ENCODE measurements at places on chromosomes 3 and 15. TPM values are rescaled to one million over a fixed set of nuclear protein-coding genes. Genes with fewer than 3 reads are reported as not detected.

Gene CPNE9
- not detected for total RNA-seq

Gene RBP2
- total RNA-seq, result not detected

Gene IMPG2
- 0.05 TPM for total RNA-seq

Gene GABRR3
- total RNA-seq, result not detected

Gene CD96
- 52.7 TPM for total RNA-seq

Gene GTF2A2
- total RNA-seq, result 155 TPM

Gene SLC9A9
- 0.49 TPM for total RNA-seq

Gene FOXB1
- total RNA-seq, result not detected

Gene GOLGA6D
- total RNA-seq, result not detected

Gene SLC22A13
- total RNA-seq, result not detected

Gene THAP10
- not detected for total RNA-seq

DNA sequence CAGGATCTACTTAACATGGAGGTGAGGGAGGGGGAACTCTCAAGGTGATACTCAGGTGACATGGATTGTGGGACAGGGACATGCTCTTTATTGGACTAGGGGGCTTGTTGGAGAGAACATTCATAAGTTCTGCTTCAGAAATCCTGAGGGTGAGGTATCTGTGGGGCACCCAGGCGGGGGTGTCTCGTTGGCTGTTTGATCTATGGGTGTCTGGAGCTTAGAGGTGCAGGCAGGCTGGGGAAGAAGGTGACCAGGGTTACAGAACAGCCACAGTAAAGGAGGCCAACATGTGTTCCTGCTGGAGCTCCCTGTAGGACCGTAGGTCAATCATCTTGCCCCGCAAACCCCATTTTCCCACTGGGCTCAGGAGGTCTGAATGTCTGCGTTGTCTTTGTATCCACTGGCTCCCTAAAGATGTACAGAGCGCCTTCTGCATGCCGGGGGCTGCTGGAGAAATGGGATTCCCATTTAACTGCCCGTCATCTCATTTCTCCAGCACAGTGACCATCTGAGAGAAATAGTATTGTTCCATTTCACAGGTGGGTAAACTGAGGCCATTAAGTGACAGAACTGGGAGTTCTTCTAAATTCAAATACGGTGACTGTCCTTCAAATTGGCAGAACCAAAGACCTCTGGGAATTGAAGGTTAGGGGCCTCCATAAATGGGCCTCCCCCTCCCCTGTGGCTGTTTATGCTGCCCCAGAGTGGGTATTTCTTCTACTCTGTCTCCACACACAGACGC is 40.3 kb upstream of the TSEN2 start:
- no peak overlapping the region for H3K27ac ChIP-seq
- no peaks in the 10 kb centered on the region for H3K4me1 ChIP-seq
- H3K4me3 ChIP-seq, result no peak overlapping the region

GRCh38 chr3:69772152-69772867 is 33.0 kb downstream of the MITF start:
- H3K36me3 ChIP-seq, result no peaks in the 10 kb centered on the region
- no peak for DNase-seq
- no peaks in the 10 kb centered on the region for H3K4me1 ChIP-seq
- no peak overlapping the region for H3K4me3 ChIP-seq
- no peak overlapping the region for H3K27ac ChIP-seq
- H3K27me3 ChIP-seq, result no peaks in the 10 kb centered on the region

DNA sequence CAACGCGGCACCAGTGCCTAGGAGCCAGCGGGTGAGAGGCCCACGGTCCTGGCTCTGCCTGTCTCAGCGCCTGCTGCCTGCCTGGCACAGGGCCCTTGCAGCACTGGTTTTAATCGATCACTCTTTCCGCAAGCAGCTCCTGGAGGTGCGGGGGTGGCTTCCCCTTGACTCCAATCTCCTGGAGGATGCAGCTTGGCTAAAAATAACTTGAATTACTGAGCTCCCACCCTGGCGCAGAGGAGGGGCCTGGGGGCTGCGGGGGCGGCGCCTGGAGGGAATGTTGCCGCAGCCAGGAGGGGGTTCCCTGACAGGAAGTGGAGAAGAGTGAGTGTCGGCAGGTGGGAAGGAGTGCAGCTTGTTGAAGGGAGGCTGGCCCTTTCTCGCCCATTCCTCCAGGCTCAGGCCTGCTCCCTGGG is 9.9 kb upstream of the RPL29 start:
- peaks cover 9% of the 10 kb centered on the region for H3K4me1 ChIP-seq
- H3K27ac ChIP-seq, result no peak overlapping the region
- DNase-seq, result no peak
- H3K36me3 ChIP-seq, result no peaks in the 10 kb centered on the region
- H3K27me3 ChIP-seq, result no peaks in the 10 kb centered on the region

DNA sequence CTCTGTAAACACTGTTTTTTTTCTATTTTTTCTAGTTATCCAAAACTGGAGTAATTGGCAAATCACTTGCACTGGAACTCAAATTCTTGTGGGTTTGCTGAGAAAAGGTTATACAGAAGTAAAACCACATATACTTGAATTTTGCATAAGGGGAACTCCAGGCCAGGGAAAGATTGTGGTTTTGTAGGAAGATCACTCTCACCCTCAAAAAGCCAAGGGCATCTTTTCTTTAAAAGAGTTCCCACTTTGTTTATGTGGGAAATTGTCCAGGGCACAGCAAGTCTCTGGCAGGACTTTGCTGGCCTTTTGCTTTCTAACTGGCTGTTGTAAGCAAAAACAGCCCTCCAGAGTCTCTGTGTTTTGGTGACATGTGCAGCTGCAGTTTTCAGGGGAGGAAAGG is 340.3 kb upstream of the RBMS3 start:
- DNase-seq, result no peak
- H3K4me1 ChIP-seq, result peaks cover 4% of the 10 kb centered on the region
- no peaks in the 10 kb centered on the region for H3K36me3 ChIP-seq
- no peak overlapping the region for H3K27ac ChIP-seq
- H3K4me3 ChIP-seq, result no peak overlapping the region

DNA sequence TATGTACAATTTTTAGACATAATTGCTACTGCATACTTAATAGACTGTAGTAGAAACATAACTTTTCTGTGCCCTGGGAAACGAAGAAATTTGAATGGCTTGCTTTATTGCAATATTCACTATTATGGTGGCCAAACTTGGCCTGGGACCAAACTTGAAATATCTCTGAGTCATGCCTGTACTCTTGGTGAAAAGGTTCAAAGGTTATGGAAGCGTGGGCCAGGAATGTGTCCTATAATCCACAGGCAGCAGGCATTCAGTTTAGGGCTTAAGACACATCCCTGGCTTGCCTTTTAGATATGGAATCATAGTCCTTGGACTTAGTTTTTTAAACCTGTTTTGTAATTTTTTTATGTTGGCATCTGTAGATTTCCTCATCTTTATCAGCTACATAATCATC is 124.3 kb downstream of the LRIG1 start:
- peaks cover 11% of the 10 kb centered on the region for H3K4me1 ChIP-seq
- no peaks in the 10 kb centered on the region for H3K27me3 ChIP-seq
- H3K36me3 ChIP-seq, result peaks cover 47% of the 10 kb centered on the region
- DNase-seq, result no peak

GRCh38 chr3:24154013-24154695 is 209.1 kb downstream of the NR1D2 start:
- no peaks in the 10 kb centered on the region for H3K36me3 ChIP-seq
- no peak for DNase-seq
- peaks cover 33% of the 10 kb centered on the region for H3K4me1 ChIP-seq
- peaks cover 5% of the 10 kb centered on the region for H3K27me3 ChIP-seq
- H3K27ac ChIP-seq, result peak overlapping the region; percentile 4

DNA sequence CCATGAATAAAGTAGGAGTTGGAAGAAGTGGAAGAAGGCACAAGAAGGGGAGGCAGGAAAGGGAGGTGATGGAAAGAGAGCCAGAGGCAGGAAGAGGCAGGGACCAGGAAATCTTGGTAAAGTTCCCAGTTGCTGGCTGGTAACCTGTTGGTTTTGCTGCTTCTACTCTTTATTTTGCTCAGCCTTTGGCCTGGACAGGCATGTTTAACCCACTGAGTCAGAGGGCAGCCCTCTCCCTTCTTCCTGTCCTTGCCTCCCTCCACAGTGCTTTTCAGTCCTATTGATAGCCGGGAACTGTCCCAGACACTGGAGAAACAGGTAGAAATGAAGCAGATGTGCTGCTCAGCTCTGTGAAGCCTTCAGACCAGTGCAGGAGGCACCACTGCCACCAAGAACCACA is 43.4 kb upstream of the APEH start:
- peaks cover 2% of the 10 kb centered on the region for H3K27me3 ChIP-seq
- H3K36me3 ChIP-seq, result no peaks in the 10 kb centered on the region
- DNase-seq, result no peak
- H3K27ac ChIP-seq, result no peak overlapping the region

DNA sequence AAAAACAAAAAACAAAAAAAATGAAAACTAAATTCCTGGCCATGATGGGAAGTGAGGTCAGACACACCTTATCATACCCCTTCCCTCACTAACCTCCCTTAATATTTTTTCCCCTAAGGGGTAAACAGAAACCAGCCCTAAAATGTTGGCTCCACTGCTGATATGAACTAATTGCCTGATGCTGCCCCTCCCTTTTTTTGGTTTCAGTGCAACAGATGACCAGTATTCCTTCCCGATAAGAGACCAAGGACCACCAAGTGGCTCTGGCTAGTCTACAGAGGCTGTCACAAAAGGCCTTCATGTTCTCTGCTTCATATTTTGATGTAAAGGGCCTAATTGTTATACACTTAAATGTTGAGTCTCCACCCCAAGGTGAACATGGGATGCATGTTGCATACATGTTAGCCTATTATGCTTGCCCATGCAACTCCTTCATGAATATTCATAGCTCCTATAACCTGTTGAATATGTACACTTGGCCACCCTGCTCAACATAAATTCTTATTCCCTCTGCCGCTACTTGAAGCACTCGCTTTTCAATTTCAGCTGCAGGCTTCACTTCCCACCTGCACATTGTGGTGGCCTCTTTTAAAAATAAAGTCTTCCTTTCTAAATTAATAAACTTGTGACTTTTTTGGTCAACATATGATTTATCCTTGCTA is 12.3 kb upstream of the STAC start:
- H3K4me1 ChIP-seq, result no peaks in the 10 kb centered on the region
- peaks cover 2% of the 10 kb centered on the region for H3K27me3 ChIP-seq
- no peaks in the 10 kb centered on the region for H3K36me3 ChIP-seq
- no peak overlapping the region for H3K4me3 ChIP-seq
- DNase-seq, result no peak

All from activated naive CD4-positive, alpha-beta T cell treated with anti-CD3 and anti-CD28 coated beads for 36 hours (primary cell).